ENCODE measurements at places on chromosomes 7 and 10.

GRCh38 chr7:98354511-98355249 lies 46.2 kb downstream of the BAIAP2L1 start:
- no peak for DNase-seq

- DNase-seq = no peak
These were observed 7.1 kb downstream of the CCM2 start for GRCh38 chr7:45007106-45007505.

DNA sequence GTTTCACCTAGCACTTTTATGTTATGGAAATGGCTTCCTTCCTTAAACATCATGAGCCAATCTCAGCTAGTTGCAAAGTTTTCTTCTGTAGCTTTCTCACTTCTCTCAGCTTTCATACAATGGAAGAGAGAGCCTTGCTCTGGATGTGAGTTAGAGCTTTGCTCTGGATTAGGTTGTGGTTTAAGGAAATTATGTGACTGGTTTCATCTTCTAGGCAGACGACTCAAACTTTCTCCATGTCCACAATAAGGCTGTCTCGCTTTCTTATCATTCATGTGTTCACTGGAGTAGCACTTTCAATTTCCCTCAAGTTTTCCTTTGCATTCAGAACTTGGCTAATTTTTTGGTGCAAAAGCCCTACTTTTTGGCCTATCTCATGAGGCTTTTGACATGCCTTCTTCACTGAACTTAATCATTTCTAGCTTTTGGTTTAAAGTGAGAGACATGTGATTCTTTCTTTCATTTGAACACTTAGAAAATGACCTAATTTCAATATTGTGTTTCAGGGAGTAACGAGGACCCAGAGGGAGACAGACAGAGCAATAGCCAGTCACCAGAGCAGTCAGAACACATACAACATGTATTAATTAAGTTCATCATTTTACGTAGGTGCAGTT lies 49.8 kb downstream of the CNOT4 start:
- no peak for DNase-seq

- no peak for DNase-seq
These were observed 32.2 kb downstream of the DNAJB12 start for GRCh38 chr10:72322280-72323058.

DNA sequence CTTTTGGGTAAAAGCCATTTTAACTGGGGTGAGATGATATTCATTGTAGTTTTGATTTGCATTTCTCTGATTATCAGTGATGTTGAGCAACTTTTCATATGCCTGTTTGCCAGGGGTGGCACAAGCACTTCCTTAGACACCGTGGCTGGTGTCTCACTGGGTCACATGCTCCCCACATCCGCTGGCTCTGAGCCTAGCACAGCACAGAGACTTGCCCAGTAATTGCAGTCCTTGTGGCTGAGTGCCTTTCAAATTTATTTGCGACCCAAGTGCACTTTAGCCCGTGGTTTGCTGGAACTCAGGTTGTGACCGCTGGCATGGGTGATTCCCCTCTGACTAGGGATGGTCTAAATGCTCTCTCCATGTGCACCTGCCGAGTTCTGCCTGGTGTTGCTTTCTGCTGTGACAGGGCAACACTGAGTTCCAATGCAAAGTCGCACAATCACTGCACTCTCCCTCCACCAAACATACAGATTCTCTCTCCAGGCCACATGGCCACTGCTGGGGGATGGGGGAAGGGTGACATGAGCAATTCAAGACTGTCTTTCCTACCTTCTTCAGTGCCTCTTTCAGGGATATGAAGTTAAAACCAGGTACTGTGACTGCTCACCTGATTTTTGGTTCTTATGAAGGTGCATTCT lies 66.5 kb downstream of the ZNF277 start:
- DNase-seq = no peak

- no peak for DNase-seq
These were observed 116.6 kb downstream of the AOAH start for GRCh38 chr7:36607721-36608095.

DNA sequence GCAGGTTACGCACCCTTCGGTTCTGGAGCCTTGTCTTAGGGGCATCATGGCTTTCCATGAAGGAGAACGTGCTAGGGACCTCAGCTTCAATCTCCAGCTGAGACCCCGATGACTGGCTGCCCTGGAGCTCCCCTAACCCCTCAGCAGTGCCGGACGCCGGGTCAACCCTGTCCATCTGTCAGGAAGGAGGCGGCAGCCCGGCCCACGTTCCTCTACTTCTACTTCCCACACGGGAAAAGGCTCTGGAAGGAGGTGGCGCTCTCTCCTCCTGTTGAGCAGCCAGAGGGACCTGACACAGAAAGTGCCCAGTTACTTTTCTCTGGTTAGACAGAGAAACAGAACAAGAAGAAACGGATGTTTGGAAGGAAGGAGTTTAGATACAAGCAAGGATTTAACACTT lies 87.4 kb downstream of the DYNC2I1 start:
- no peak for DNase-seq

DNA sequence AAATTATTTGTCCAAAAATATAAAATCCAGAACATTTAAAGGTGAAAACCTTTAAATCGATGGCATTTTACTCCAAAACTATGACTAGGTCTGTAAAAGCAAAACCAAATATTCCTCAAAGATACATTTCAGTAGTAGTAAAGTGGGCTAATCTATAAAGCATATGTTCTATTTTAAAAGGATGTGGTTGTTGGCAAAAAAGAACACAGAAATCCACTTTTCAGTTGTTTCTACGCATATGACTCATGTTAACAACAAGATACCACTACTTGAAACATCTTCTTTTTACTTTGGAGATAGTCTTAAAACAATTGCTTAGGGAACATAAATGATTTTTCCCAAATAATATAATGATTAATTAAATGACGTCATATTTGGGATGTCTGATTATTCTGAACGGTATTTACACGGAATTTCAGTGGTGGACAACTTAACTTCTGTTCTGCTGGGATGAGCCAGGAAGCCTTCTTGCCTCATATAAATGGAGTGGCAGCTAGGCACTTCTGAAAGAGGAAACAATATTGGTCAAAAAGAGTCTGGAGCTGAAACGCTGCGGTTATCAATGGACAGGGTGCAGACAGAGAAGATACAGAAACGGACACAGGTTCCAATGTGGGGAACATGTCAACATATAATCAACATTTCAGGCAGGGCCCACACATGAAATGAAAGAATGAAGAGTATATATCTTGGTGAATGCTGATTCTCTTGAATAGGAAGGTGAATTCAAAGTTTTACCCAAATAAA lies 78.5 kb downstream of the ETV1 start:
- DNase-seq = no peak

DNA sequence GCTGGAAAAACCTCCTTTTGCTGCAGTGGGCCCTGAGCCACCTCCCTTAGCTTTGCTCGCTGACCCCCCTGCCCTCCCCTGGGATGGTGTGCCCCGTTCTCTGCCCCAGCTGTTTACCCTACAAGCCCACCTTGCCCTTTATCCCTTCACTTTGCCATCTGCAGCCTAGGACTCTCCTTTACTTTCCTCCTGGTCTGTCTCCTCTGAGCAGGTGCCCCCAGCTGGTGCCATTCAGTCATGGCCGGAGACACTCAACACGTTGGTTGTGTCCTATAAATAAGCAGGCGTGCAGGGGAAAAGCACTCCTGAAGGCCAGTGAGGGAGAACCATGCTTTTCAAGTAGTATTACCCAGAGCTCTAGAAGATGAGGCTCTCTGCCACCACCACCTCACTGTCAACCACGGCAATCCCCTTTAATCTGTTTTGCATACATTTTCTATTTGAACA lies 6.1 kb downstream of the RASSF4 start:
- no peak for DNase-seq

DNA sequence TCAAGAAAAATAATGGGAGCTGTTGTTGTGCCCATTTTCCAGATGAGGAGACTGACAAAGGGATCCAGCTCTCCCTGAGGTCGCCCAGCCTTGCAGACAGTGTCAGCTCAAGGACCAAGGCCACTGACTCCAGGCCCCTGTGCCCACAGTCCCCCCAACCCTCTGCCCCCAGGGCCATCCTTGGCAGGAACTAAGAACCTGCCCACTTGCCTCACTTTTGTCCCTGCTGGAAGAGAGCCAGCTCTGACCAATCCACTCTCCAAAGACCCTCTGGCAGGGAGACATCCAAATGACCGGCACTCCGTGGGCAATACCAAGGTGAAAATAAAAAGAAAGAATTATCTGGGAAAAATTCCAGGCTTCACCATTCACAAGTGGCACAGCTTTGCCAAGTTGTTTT lies 101.3 kb downstream of the TCERG1L start:
- no peak for DNase-seq

GRCh38 chr7:1193593-1194424 lies 33.8 kb upstream of the ZFAND2A start:
- DNase-seq = no peak

GRCh38 chr10:75097666-75098285 lies 13.7 kb upstream of the SAMD8 start:
- DNase-seq = no peak

DNA sequence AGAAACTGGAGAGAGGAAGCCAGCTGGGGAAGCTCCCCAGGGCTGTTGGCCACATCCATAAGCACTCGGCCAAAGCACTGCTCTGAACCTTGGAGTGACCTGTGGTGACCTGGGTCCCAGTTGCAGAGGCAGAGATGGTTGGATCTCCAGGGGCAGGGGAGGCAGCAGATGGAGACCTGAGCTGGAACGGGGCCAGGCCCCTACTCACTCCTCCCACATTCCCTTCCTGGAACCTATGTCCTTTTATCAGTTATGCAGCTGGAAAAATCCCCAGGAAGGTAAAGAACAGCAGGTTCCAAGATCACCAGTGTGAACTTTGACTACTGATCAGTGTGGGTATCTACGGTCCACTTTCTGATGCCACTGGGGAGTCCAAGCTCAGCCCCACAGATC lies 9.6 kb upstream of the PNLIPRP2 start:
- no peak for DNase-seq

- no peak for DNase-seq
These were observed 54.0 kb upstream of the GALNT17 start for GRCh38 chr7:71077743-71078476.

DNA sequence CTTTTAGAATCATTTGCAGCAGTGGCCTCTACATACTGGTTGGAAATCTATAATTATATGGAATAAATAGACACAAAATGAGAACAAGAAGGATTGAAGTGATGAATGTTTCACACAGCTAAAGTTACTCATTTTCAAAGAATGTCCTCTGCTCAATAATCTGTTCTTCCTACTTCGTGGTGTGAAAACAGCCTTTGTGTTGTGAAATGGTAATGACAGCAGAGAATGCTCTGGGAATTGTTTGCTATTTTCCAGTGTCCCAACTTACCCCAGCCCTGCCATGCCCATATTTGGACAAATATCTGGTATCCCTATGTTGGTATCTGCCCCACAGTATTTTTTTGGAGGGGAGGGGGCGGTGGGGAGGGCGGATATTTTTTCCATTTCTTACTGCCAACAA lies 130.4 kb downstream of the GLI3 start:
- no peak for DNase-seq

DNA sequence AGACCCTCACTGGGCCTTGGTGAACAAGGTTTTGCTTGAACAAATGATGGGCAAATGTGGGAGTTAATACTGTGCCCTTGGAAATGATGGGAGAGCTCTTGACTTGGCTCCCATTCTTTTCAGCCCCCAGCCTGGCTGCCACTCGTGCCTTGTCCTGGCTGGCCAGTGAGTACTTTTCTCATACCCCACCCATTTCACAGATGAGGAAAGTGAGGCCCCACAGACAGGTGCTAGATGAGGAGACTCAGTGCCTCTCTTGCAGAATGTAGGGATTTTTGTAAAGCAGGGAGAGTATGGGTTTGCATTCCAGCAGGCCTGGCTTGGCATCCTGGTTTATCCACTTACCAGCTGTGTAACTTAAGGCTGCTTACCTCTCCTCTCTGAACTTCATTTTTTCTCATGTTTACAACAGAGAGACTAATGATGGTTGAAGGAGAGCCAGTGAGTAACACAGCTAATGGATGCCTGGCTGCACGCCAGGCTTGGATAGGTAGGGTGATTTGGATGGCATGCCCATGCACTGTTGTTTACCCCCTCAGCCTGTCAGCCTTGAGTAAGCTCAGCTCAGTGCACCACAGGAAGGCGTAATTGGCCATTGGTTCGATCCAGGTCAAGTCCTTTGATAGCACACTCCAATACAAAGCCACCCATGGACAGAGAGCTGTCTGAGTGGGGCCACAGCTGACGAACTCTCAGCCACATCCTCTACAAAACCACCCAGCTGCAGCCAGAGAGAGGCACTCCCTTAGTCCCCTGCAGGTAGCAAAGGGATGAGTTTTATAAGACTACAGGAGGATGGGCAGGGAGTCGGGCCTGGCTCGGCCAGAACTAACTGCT lies 436.8 kb downstream of the RPS24 start:
- DNase-seq = no peak

GRCh38 chr10:16646181-16647059 lies 124.7 kb upstream of the C1QL3 start:
- DNase-seq = no peak

- DNase-seq = no peak
These were observed 65.6 kb downstream of the PTPRZ1 start for GRCh38 chr7:121938429-121938996.

- DNase-seq = no peak
These were observed 324.8 kb downstream of the SFMBT2 start for GRCh38 chr10:7085913-7086589.

- DNase-seq = no peak
These were observed 91.6 kb upstream of the COL1A2 start for GRCh38 chr7:94303118-94303517.

DNA sequence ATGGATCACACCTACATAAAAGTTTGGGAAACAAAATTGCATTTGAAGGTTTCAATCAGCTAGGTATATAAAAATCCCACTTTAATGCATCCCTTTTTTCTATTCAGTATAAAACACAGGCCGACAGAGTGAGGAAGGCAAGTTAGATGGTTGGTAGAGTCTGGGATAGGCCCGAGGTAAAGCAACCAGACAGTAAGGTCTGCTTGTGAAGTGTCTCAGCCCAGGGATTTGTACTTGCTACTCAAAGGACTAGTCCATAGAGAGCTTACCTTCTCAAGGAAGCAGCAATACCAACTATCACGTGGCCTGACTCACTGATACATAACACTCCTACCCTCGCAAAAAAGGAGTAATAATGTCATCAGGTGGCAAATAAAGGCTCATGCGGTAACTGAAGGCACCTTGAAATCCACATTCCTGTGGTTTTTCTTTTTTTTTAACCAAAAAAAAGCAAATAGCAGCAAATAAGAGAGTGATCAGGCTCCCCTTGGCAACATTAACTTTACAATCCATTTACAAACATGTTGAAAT lies 56.2 kb upstream of the ATP6V0A4 start:
- no peak for DNase-seq
